DMS153 (cell line): ENCODE measurements at places on chromosomes 7 and 10.
A peak's percentile ranks its signal among the peaks of the same experiment; 100 is the strongest.

DNA sequence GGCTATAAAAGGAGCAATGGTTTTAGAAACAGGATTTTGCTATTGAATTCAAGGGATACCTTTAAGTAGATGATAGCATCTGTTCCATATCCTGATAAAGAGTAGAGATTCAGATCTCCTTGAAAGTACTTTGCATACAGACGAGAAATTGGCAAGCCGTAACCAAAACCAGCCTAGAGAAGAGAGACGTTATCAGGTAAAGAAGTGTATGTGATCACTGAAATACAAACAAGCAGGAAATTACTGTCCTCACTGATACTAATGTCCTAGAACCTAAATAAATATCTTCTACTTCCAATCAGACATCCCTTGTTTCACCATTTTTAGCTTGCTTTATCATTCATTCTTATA is 9.4 kb downstream of the PDK4 start:
- peak; percentile 58 for DNase-seq

- DNase-seq: no peak
These were observed 319.4 kb upstream of the ZNF32 start for GRCh38 chr10:43968076-43968475.

- DNase-seq: no peak
These were observed 73.0 kb upstream of the LEP start for GRCh38 chr7:128167791-128168666.

- no peak for DNase-seq
These were observed 45.2 kb downstream of the MTERF1 start for GRCh38 chr7:91835091-91835825.

- no peak for DNase-seq
These were observed 548.0 kb upstream of the SEMA3D start for GRCh38 chr7:85734823-85735222.

- DNase-seq: peak; percentile 87
These were observed at the start of gene AKAP9 for GRCh38 chr7:91940572-91941341. AKAP9 (plus strand) TSS chr7:91940862; CDS start chr7:91941100, 238 bp downstream.

GRCh38 chr10:112307358-112308124 is 24.3 kb downstream of the TECTB start:
- DNase-seq: no peak

DNA sequence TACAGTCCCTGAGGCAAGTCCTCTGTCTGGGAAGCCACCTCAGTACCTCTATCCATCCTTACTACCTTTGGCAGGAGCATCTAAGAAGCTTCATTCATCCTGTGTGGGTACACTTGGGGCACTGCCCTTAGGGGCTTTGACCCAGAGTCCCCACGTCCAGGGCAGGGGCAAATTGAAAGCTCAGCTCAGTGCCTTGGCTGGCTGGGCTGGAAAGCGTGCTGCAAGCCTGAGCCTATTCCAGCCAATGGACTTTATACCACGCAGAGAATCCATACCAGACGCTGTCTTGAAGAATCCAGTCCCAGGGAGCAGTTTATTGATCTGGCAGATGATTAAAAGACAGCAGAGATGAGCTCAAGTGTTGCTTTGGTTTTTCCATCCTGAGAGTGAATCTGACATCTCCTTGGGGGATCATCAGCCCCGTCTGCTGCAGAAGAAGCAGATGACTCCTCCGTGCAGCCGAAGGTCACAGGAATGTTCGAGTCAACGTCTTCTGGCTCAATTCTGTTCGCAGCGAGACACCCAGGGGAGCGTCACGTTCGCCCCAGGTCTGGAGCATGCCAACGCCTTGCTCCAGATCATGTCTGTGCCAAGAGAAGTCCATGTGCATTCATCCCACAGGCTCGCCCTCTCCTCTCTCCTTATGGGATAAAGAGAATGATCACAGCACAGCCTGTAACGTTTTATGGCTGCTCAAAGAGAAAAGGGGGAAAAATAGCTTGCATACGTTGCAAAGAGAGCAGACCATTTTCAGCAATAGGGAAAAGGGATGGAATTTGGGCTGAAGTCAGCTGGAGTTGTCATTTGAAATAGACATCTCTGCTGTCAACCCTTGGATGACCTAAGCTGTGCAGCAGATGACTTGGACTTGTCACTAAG is 35.8 kb upstream of the LYZL1 start:
- DNase-seq: no peak

GRCh38 chr7:30556840-30557239 is 37.8 kb upstream of the GARS1 start:
- peak; percentile 80 for DNase-seq

GRCh38 chr10:132972149-132972985 is 30.0 kb upstream of the CFAP46 start:
- DNase-seq: no peak

DNA sequence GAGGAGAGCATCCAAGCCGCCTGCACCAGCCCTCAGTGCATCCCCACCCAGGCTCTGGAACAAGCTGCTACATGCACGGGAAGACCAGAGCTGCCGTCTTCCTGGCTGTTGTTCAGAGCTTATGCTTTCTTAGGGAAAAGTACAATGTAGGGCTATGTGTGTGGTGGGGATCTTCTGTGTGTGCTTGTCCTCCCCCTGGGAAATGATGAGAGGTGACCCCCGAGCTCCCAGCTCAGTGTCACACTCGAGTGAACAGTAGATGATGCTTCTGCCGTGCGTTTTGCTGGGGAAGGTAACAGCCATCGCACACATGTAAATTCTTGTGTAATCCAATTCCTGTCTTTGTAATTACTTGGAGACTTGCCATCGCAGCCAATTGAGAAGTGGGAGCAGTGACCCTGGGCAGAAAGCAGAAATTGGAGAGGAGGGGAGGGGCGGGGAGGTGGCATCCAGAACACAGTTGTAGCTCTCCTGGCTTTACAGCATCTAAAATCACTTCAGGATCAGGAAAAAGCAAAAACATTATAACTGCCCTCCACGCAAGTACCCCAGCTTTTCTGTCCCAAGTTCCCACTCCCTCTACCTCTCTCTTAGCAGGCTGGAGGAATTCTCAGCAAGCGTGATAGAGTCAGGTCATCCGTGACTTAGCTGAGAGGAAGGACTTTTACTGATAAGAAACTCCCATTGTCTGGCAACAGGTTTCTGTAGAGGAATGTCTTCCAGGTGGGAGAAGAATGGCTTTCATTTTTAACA is 149.6 kb downstream of the TCF7L2 start:
- DNase-seq: peak; percentile 3

- no peak for DNase-seq
These were observed 17.9 kb downstream of the ZNF316 start for GRCh38 chr7:6654842-6655610.

- DNase-seq: no peak
These were observed 290.9 kb downstream of the CRPPA start for GRCh38 chr7:16130111-16131110.

- DNase-seq: no peak
These were observed 13.0 kb upstream of the WIPI2 start for GRCh38 chr7:5177060-5177459.

GRCh38 chr10:124529661-124530214 is 68.1 kb downstream of the LHPP start:
- no peak for DNase-seq

DNA sequence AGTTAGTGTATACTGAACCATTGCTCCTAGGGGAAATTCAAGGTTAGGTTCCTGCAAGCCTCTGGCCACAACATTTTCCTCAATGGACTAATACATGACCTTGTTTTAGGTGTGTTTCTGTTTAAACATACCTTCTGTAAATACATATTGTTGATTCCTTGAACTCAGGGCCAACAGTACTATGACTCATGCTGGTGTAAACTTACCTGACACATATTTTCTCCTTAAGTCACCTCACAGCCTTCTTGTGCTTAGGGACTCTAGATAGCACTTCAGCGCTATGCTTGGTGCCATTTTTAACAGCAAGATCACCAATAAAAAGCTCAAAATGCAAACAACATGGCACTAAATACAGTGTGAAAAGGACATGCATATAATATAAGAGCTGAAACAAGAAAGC is 176.4 kb downstream of the TAX1BP1 start:
- no peak for DNase-seq

DNA sequence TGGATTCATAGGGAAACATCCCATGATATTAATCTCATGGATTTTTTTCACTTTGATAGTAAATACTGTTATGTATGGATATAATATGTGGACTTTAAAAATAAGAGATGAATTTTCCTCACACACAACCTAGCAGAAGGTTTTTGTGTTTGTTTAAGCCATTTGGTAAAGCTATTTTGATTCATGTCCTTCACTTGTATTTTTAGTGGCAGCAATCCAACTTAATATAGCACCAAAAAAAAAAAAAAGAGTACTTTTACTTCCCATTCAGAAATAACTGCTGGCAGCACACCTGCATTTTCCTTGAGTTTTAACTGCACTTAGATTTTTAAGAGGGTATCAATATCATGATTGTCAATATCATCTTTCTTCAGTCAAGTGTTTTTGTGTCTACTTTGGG is 60.0 kb downstream of the MCMBP start:
- DNase-seq: no peak

DNA sequence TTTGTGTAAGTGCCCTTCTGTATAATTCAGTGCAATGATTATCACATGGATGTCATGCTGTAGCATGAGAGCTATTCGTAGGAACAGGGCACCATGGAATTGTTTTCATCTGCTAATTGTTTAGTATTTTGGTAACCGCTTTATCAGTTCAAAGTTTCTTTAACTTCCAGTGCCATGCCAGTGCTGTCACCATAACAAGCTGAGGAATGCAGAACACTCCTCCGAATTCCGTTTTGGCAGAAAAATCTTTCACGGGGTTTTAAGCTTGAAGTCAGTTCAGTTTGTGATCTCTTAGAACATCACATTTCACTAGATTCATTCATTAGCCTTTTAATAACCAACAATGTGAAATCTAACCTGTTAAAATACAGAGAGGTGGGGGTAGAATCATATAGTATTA is 117.2 kb upstream of the SEMA3C start:
- DNase-seq: no peak

GRCh38 chr7:102284399-102284798 is 2.3 kb upstream of the SH2B2 start:
- no peak for DNase-seq

DNA sequence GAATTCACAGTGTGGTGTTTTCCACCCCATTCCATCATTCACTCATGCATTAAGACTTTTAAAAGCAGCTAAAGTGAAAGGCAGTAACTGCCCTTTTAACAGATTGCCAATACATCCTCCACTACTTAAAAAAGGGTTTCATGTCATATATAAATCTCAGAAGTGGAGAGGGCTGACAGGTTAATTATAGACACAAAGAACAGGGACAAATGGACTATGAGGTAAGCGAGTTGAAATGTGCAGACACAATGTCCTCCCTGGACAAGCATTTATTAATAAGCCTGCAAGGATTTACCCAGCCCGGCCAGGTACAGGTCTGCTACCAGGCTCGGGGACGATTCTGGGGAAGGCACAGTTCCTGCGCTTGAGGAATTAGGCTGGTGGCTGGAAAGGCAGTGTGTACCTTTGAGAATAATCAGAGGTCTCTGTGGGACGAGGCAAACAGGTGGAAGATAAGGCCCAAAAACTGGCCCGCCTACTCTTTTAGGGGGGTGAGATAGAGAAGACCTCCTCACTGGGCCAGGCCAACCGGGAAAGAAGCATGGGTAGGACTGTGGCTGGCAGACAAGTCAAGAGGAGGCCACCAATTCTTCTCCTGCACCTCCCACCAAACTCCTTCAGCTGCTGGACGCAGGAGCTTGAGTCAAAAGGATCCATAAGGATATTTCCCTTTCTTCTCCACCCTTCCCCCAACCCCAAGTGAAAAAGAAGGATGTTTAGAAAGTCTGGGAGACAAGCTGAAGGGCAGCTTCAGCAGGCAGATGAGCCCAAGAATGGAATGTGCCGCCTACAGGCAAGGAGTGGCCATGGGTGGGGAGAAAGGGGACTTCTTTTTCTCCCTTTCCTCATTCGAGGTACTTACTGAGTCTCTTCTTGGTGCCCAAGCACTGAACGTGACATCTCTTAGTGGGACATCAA is 1.5 kb downstream of the PDLIM1 start:
- peak; percentile 91 for DNase-seq

DNA sequence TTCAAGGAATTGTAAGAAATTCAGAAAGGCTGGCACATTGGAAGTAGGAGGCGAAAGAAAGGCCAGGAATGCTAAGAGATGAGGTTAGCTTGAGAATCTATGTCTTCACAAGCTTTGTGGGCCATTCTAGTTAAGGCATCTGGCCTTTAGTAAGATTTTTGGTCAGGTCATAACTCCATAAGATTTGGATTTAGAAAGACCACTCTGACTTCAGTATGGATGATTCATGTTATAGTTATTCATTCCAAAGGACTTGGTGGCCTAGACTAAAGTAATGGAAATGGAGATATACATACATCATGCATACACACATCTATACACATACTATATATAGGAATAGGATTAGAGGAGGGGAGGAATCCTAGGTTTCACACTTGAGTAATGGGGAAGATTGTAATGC is 77.5 kb downstream of the SEPTIN7 start:
- no peak for DNase-seq

- no peak for DNase-seq
These were observed 199.7 kb downstream of the MLLT10 start for GRCh38 chr10:21733710-21734109.

GRCh38 chr10:88473989-88474883 is 108.9 kb downstream of the RNLS start:
- DNase-seq: peak; percentile 97

- no peak for DNase-seq
These were observed 30.2 kb upstream of the NUB1 start for GRCh38 chr7:151311294-151311864.

DNA sequence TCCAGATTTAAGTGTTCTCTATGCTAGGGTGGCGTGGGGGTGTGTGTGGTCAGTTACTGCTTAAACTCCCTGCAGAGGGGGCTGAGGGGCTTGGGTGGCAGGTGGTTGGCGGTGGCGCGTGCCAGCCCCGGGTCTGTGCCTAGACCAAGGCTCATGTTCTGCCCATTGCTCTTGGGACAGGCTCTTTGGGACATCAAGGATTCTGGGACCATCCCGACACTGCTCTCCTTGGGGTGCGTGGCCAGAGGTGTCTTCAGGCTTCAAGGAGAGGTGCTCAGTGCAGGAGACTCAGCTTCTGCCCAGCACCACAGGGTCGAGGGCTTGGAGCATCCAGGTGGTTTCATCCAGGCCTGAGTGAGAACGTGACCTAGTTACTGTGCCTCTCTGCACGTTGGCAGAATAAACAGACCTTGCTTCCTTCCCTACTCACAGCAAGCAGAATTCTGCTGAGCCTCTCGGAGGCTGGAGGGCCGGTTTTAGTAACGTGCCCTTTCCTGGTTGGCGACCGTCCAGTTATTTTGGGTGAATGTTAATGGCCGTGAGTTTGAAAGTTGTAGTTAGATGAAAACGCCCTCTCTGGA is 39.9 kb downstream of the CAMK1D start:
- DNase-seq: peak; percentile 72

GRCh38 chr7:93307131-93307660 is 75.0 kb downstream of the VPS50 start:
- no peak for DNase-seq

GRCh38 chr10:113476191-113476590 is 76.7 kb upstream of the HABP2 start:
- DNase-seq: no peak

DNA sequence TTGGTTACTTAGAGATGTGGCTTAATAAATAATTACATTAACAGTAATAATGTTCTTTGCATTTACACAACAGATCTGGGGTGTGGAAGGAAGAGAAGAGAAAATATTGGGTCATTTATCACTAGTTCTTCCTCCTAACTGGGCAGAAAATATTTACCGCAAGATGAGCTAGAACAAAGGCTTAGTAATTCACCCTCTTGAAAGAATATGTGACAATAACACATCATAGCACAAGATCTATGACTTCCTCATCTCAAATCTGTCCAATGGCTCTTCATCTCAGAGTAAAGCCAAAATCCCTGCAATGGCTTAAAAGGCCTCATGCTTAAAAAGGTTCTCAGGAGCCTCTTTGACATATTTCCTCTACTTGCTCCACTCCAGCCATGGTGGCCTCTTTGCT is 178.6 kb downstream of the ZNF438 start:
- no peak for DNase-seq

- no peak for DNase-seq
These were observed 242.7 kb upstream of the PRSS1 start for GRCh38 chr7:142506601-142507000.
